ENCODE measurements at places on chromosomes 7 and 10.

DNA sequence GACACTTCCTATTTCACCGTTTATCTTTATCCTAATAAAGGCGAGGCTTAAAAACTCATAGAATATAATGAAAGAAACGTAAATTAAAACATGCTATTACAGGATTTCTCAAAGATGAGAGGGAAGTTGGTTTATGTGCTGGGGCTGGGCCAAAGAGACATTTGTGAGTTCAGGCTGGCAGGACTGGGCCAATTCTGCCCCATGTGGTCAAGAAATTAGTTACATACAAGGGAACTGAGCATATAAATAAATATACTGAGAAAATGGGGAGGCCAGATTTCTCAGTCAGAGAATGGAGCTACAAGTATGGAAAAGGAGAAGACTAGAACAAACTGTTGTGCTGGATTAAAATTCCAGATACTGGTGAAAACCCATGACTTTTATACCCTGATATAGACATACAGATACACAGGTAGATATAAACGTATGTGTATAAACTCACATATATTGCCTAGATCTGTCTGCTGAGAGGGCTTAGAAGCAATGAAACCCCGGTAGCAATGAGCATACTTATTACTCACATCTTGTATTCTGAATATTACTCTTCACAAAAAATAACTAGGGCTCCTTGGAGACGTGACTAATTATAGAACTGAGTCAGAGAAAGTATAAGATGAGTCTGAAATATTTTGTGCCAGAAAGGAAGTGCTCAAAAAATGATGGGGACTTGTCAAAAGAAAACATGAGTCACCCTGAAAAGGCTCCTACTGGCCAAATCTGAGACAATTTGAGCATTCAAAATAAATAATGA is 155.7 kb upstream of the FGFR2 start:
- no peak overlapping the region for H3K27ac ChIP-seq
- H3K36me3 ChIP-seq, result no peaks in the 10 kb centered on the region
- no peaks in the 10 kb centered on the region for H3K27me3 ChIP-seq
- no peak overlapping the region for H3K4me3 ChIP-seq
- DNase-seq, result no peak

- no peak overlapping the region for H3K27ac ChIP-seq
- no peaks in the 10 kb centered on the region for H3K36me3 ChIP-seq
- H3K4me3 ChIP-seq, result no peak overlapping the region
- no peak for DNase-seq
Measured at GRCh38 chr10:114095559-114096337, 52.1 kb downstream of the ADRB1 start.

GRCh38 chr10:1788401-1788800 is 51.1 kb upstream of the ADARB2 start:
- H3K36me3 ChIP-seq, result no peaks in the 10 kb centered on the region
- H3K4me1 ChIP-seq, result no peaks in the 10 kb centered on the region
- no peak overlapping the region for H3K27ac ChIP-seq
- H3K27me3 ChIP-seq, result no peaks in the 10 kb centered on the region
- no peak overlapping the region for H3K4me3 ChIP-seq

GRCh38 chr10:472241-472910 is 217.1 kb downstream of the DIP2C start:
- H3K4me1 ChIP-seq, result no peaks in the 10 kb centered on the region
- peaks cover 14% of the 10 kb centered on the region for H3K36me3 ChIP-seq
- H3K4me3 ChIP-seq, result no peak overlapping the region

GRCh38 chr7:31123726-31124125 is 71.6 kb downstream of the ADCYAP1R1 start:
- no peak overlapping the region for H3K4me3 ChIP-seq
- no peaks in the 10 kb centered on the region for H3K4me1 ChIP-seq
- no peak for DNase-seq

- no peak for DNase-seq
- no peaks in the 10 kb centered on the region for H3K36me3 ChIP-seq
- no peak overlapping the region for H3K4me3 ChIP-seq
- no peak overlapping the region for H3K27ac ChIP-seq
Measured at GRCh38 chr7:41156268-41156667, 546.6 kb downstream of the INHBA start.

- no peak for DNase-seq
- H3K27me3 ChIP-seq, result no peaks in the 10 kb centered on the region
- H3K4me3 ChIP-seq, result no peak overlapping the region
- no peak overlapping the region for H3K27ac ChIP-seq
- no peaks in the 10 kb centered on the region for H3K36me3 ChIP-seq
Measured at GRCh38 chr10:81026591-81026990, 488.9 kb downstream of the SH2D4B start.

DNA sequence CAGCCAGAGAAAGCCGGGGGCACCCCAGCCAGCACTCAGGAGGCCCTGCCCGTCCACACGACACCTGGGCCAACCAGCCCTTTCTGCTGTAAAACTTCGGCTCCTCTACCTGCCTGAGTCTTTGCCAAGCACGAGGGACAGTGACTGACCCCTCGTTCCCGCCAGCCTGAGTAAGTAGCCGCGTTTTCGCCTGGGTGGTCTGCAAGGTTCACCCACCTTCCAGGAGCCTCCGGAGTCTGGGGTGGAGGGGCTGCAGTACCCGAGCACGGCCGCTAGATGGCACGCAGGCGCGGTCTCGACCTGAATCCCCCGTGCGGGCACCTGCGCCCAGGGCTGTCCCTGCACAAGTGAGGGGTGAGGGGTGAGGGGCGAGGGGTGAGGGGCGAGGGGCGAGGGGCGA is 192.7 kb downstream of the PTPRN2 start:
- no peaks in the 10 kb centered on the region for H3K27me3 ChIP-seq
- no peak overlapping the region for H3K4me3 ChIP-seq

- H3K27ac ChIP-seq, result no peak overlapping the region
- H3K4me3 ChIP-seq, result no peak overlapping the region
- H3K36me3 ChIP-seq, result no peaks in the 10 kb centered on the region
- H3K4me1 ChIP-seq, result peaks cover 5% of the 10 kb centered on the region
Measured at GRCh38 chr7:127859330-127859729, 171.9 kb downstream of the LRRC4 start.

DNA sequence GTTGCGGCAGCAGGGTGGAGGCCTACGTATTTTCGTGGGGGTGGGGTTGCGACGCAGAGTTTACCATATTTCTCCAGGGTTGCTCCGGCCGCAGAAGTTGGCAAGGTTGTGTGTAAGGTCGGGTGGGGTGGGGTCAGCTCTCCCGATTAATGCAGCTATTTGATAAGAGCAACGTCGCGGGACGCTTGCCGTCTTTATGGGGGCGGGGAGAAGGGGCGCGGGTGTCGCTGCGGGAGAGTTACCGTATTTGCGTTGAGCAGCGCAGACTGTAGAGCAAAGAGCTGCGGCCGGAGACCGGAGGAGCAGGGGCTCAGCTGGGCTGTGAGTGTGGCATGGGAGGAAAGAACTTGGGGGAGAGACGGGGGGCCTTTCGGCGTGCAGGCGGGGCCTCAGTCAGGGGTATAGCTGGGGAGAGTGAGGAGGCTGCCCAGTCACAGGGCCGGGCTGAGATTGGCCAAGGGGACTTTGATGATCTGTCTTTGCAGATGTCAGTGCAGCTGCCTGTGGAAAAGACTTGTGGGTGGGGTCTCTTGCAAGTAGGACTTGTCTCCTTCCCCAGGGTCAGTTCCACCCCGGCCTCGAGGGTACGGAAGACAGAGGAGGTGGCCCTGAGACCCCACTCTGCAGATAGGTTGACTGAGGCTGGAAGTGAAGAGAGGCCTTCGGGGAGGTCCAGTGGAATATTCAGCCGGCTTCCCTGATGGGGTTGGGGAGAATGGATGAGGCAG is 26.6 kb downstream of the ZNF775 start:
- H3K36me3 ChIP-seq, result no peaks in the 10 kb centered on the region
- peak overlapping the region; percentile 93 for H3K27ac ChIP-seq
- H3K27me3 ChIP-seq, result no peaks in the 10 kb centered on the region
- peaks cover 25% of the 10 kb centered on the region for H3K4me1 ChIP-seq
- DNase-seq, result no peak

DNA sequence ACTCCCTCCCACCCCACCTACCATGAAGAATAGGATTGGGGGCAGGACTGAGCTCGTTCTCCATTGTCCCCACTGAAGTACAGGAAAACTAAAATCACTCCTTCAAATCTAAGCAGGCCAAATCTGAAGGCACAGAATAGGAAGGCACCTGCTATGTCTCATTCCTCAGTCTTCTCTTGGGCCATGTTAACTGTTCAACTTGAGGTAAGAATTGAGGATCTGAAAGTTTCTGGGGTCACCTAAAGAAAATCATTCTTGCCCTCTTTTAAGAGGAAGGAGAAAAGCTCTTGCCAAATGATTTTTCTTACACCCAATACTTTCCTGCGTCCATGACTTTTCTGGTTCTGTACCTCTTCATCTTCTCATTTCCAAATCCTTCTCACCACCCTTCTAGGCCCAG is 4.9 kb downstream of the CPN1 start:
- no peak overlapping the region for H3K27ac ChIP-seq
- H3K4me1 ChIP-seq, result no peaks in the 10 kb centered on the region

- no peak for DNase-seq
- peak overlapping the region; percentile 59 for H3K27ac ChIP-seq
- H3K27me3 ChIP-seq, result no peaks in the 10 kb centered on the region
- no peaks in the 10 kb centered on the region for H3K36me3 ChIP-seq
Measured at GRCh38 chr10:89479771-89480446, 55.5 kb downstream of the SLC16A12 start.

GRCh38 chr7:602341-603141 is 82.9 kb upstream of the PDGFA start:
- no peaks in the 10 kb centered on the region for H3K36me3 ChIP-seq
- H3K4me3 ChIP-seq, result peak overlapping the region; percentile 21
- H3K27ac ChIP-seq, result peak overlapping the region; percentile 67
- H3K27me3 ChIP-seq, result no peaks in the 10 kb centered on the region
- no peak for DNase-seq

- peak; percentile 95 for DNase-seq
- no peaks in the 10 kb centered on the region for H3K36me3 ChIP-seq
- peaks cover 28% of the 10 kb centered on the region for H3K4me1 ChIP-seq
Measured at GRCh38 chr10:29951441-29951931, 107.9 kb downstream of the JCAD start.

- no peaks in the 10 kb centered on the region for H3K36me3 ChIP-seq
- H3K4me3 ChIP-seq, result no peak overlapping the region
- H3K27ac ChIP-seq, result no peak overlapping the region
- H3K4me1 ChIP-seq, result no peaks in the 10 kb centered on the region
- no peak for DNase-seq
Measured at GRCh38 chr10:62386356-62387320, 12.5 kb downstream of the ZNF365 start.

GRCh38 chr10:128873411-128874054 is 593.5 kb upstream of the MGMT start:
- H3K27ac ChIP-seq, result no peak overlapping the region
- no peak overlapping the region for H3K4me3 ChIP-seq
- peaks cover 5% of the 10 kb centered on the region for H3K4me1 ChIP-seq
- no peak for DNase-seq
- H3K27me3 ChIP-seq, result no peaks in the 10 kb centered on the region
- H3K36me3 ChIP-seq, result no peaks in the 10 kb centered on the region

- no peaks in the 10 kb centered on the region for H3K4me1 ChIP-seq
- peaks cover 4% of the 10 kb centered on the region for H3K36me3 ChIP-seq
- no peak overlapping the region for H3K27ac ChIP-seq
- DNase-seq, result no peak
- no peak overlapping the region for H3K4me3 ChIP-seq
Measured at GRCh38 chr7:98968621-98969020, 90.3 kb downstream of the TRRAP start.

DNA sequence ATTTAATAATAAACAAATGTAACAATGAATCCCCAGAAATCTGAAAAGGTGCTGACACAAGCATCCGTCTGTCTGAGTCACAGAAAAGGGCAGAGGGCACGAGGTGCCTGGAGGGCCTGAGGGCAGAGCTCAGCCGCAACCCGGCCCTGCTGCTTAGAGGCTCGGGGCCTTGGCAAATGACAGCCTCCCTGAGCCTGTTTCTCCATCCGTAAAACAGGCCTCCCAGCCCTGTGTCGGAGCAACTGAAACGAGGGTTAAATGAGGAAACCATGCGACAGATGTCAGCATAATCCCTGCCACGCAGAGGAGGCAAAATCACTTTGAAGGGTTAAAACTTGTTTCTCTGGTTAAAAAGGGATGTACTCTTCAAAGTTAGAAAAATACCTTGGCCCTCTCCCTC is 24.9 kb downstream of the NUDT1 start:
- H3K27ac ChIP-seq, result no peak overlapping the region
- no peak overlapping the region for H3K4me3 ChIP-seq
- no peak for DNase-seq
- no peaks in the 10 kb centered on the region for H3K36me3 ChIP-seq

DNA sequence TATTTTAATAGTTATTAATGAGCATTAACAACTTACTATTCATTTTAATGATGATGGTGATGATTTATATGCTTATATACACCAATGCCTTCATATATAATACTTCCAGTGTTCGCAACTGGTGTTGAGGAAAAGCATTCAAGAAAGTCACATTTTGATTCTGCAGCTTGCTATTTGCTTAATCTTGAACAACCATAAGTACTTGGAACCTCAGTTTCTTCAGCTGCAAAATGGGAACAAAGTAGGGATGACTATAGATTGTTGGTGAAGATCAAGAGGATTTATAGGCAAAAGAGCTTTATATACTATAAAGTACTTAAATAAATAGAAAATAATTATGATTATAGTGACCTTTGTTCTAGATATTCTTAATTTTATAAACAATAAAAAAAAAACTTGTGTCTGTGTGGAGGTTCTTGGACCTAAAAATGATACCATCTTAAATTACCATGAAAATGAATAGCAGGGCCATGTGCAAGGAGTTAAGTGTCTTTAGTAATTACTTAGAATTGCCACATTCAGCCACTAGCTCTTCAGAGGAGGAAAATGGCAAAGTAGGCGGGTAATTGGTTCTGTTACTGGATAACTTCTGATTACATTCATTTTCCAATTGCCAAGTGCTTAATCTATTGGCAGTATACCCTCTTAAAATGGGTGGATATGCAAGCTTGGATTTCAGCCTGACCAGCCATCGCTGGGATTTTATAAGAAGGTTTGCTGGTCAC is 4.5 kb downstream of the ARID5B start:
- H3K36me3 ChIP-seq, result no peaks in the 10 kb centered on the region
- no peak for DNase-seq
- peak overlapping the region; percentile 98 for H3K27ac ChIP-seq
- no peaks in the 10 kb centered on the region for H3K27me3 ChIP-seq
- H3K4me1 ChIP-seq, result peaks cover 49% of the 10 kb centered on the region

DNA sequence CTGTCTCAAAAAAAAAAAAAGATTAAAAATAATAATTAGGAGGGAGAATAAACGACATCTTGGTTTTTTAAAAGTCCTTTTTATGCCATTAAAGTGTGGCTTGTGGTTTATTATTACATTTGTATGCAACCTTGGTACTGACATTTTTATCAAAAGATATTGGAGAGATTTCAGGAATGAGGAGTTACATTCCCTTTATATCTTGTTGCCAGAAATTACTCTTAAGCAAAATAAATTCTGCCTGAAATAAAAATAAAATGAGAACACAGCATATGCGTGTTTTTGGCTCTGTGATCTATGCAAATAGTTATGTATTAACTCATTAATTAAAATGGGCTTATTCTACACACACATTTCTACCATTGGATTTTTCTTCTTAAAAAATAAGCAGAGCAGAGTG is 202.4 kb downstream of the BICC1 start:
- H3K27ac ChIP-seq, result no peak overlapping the region
- no peak overlapping the region for H3K4me3 ChIP-seq
- DNase-seq, result no peak
- no peaks in the 10 kb centered on the region for H3K4me1 ChIP-seq
- H3K27me3 ChIP-seq, result no peaks in the 10 kb centered on the region

- H3K27me3 ChIP-seq, result no peaks in the 10 kb centered on the region
- DNase-seq, result no peak
- no peak overlapping the region for H3K4me3 ChIP-seq
- H3K27ac ChIP-seq, result no peak overlapping the region
- H3K4me1 ChIP-seq, result no peaks in the 10 kb centered on the region
- H3K36me3 ChIP-seq, result no peaks in the 10 kb centered on the region
Measured at GRCh38 chr7:69871886-69872569, 273.8 kb downstream of the AUTS2 start.

All from vagina (tissue), 2 donors.